ENCODE measurements at places on chromosomes 5 and 9.

DNA sequence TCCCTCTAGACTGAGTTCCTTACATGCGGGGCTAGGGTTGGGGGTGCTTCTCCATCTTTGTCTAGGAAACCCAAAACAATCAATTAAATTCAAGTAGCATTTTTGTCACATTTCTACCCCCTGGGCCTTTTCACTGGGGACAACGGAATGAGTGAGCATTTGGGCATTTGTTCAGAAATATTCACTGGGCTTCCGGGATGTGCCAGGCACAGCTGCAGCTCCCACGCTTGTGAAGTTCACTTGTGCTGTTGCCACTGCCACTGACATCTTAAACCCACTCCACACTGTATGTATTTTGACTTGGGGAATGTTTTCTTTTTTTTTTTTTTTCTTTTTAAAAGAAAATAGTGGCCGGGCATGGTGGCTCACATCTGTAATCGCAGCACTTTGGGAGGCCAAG lies 31.6 kb downstream of the DUSP1 start:
- no peak for DNase-seq

- no peak for DNase-seq
Measured at GRCh38 chr5:148855249-148856008, 29.0 kb downstream of the ADRB2 start.

GRCh38 chr5:87788416-87788815 lies 375.7 kb upstream of the CCNH start:
- DNase-seq: no peak

- DNase-seq: no peak
Measured at GRCh38 chr5:168879929-168880328, 300.8 kb upstream of the PANK3 start.

- DNase-seq: no peak
Measured at GRCh38 chr5:59354274-59354673, 539.3 kb downstream of the PDE4D start.

- no peak for DNase-seq
Measured at GRCh38 chr5:7517006-7517405, 121.1 kb downstream of the ADCY2 start.

- DNase-seq: no peak
Measured at GRCh38 chr5:40587376-40587775, 92.3 kb upstream of the PTGER4 start.

All from activated naive CD8-positive, alpha-beta T cell treated with anti-CD3 and anti-CD28 coated beads, Interleukin-2, amount 50 U/mL, for 16 hours (primary cell).